ENCODE measurements at places on chromosomes 3 and 15. TPM values are rescaled to one million over a fixed set of nuclear protein-coding genes. Genes with fewer than 3 reads are reported as not detected.

DNA sequence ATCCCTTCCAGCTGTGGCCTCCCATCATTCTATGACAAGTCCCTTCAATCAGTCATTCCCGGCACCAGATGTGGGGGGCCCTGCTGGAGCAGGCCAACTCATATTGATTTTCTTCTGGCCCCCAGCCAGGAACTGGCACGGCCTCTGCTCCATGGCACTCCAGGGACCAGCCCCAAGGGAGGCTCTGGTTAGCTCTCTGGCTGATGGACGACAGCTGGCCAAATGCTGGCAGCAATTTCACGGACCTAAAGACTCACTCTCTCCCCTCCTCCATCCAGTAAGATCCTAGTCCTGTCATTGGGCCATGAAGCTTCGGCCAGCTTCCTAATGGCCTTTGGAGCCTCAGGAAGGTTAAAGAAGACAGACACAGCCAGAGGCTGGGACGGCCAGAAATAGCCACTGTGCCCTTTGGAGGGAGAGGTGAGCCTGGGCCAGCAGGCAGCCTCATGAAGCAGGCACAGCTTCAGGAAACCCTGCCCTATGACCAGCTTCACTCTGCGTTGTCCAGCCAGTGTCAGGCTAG lies 131.0 kb downstream of the MEX3B start:
- DNase-seq, result peak; percentile 13

Gene C3orf62
- total RNA-seq, result 0.16 TPM

DNA sequence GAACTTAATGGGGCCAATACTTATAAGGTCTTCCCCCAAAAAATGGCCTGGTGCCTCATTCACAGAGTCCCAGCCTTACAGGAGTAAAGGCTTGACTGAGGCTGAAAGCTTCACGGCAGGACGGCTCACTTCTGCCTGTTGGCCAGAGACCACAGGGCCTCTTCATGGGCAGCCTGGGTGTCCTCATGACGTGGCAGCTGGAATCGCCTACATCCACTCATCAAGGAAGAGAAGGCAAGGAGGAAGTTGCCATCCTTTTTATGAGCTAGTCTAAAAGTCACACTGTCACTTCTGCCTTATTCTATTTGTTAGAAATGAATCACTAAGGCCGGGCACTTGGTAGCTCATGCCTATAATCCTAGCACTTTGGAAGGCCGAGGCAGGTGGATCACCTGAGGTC lies 89.3 kb upstream of the DGKG start:
- DNase-seq, result no peak

GRCh38 chr3:66620296-66620695 lies 119.5 kb upstream of the LRIG1 start:
- no peak for DNase-seq

GRCh38 chr3:59654123-59654479 lies 604.3 kb upstream of the CFAP20DC start:
- no peak for DNase-seq

- no peak for DNase-seq
Observed at GRCh38 chr3:154766765-154767503, 313.2 kb upstream of the MME start.

GRCh38 chr15:47678040-47678439 lies 39.3 kb upstream of the SEMA6D start:
- no peak for DNase-seq

DNA sequence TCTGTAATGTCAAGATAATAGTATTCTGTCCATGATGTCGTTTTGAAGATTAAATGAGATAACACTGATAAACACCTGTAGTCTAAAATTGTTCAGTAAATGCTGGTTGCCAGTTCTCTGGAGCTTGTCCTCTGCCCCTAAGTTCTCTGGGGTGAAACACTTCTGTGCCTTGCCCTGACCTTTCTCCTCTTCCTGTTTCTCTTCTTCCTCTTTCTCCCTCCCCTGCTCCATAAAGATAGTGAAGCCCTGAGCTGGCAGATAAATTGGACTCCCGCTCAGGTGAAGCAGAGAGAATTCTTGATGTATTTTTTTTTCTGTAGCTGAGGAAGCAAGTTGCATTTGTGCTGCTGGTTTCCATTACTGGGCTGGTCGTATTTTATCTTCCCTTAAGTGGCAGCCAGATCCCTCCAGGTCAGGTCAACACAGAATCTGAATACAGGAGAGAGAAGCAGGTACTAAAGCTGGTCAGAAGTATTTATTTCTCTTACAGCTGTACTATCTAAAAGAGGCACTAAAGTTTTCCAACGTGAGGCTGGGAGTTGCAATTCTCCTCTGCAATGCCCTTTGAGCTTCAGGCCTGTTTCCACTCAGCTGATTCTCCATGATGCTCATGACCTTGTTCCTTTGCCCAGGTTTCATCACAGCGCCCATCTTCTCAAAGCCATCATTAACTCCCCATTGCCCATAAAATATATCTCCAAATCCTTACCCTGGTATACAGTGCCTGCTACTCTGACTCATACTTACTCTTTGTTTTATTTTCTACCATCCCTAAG lies 319.3 kb upstream of the CFAP20DC start:
- DNase-seq, result no peak

Gene FBN1
- 18.1 TPM for total RNA-seq

DNA sequence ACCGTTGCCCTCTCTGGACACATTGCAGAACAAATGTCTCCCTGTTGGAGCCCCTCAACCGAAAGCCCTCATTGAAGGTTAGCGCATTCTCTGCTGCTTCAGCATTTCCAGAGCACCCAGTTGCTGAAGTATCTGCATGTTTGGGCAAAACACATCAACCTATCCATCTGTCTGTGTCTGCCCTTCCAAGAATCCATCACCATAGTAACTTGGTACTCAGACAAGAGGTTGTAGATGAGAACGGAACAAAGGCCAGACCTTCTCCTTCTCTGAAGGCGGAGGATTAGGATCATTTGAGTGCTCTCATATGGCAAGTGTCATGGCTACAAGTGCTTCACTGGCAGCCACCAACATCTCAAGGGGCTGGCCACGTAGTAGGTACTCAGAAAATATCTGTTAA lies 23.1 kb upstream of the RHO start:
- DNase-seq, result no peak

DNA sequence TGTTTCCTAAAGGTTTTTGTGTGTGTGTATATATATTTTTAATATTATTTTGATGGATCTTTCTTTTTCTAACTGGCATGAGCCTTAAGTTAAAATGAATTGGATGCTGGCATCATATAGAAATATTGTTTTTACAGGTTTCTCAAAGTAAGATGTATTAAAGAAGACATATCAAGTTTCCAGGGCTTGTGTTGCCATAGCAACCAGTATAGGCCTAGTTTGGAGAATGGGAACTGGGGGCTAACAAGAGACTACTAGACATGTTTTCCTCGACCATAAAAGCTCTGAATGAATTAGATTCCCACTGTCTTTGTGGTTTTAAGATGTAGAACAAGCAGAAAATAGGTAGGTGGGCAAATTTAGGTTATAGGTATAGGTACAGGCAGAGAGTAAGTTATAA lies 771.4 kb downstream of the TUSC7 start:
- no peak for DNase-seq

Gene SAMMSON
- total RNA-seq, result not detected

DNA sequence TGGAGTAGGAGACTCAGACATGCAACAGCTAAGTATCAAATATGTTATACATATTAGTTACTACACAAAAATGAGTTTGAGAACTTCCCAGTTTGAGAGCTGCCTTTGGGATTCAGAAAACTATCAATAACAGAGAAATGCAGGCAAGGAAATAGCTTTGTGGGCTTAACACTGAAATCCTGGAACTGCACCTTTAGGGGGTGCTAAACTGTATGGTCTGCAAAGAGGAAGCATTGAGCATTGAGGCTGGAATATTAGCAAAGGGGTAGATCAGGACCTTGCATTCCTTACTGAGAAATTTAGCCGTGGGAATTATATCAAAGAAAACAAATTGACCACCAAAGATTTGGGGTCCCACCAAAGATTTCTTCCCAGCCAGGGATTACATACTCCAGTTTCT lies 580.0 kb downstream of the ZNF385D start:
- no peak for DNase-seq

Gene GOLGA8N
- total RNA-seq, result 0.45 TPM

Gene EFCAB12
- 0.06 TPM for total RNA-seq

DNA sequence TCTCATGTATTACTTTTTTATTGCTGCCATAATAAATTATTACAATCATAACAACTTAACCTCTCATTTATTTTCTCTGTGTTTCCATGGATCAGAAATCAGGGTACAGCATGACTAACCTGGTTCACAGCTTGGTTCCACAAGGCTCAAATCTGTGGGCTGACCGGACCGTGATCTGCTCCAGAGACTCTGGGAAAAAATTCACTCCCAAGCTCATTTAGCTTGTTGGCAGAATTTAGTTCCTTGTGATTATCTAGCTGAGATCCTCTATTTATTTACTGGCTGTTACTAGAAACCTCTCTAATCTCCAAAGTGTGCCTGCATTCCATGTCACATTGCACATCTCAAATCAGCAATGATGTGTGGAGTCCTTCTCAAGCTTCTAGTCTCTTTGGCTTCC lies 386.6 kb downstream of the DIPK2A start:
- no peak for DNase-seq

Gene ACTRT3
- not detected for total RNA-seq

DNA sequence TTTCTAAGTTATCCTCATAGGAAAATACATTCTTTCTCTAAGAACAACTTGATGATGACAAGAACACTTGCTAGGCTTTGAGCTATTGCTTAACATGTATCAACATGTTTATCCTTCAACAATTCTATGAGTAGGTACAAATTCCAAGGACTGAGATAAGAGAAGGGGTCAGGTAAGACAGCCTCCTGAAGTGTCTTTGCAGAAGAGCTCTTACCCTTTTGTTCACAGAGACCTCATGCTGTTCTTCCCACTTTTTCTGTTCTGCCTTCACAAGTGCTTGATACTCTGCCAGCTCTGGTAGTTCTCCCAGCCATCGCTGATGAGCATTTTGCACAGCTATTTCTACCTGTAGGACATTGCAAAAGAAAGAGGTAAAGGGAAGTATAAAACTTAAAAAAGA lies 50.9 kb downstream of the CEP152 start:
- no peak for DNase-seq

Gene CHDH
- total RNA-seq, result 0.02 TPM

DNA sequence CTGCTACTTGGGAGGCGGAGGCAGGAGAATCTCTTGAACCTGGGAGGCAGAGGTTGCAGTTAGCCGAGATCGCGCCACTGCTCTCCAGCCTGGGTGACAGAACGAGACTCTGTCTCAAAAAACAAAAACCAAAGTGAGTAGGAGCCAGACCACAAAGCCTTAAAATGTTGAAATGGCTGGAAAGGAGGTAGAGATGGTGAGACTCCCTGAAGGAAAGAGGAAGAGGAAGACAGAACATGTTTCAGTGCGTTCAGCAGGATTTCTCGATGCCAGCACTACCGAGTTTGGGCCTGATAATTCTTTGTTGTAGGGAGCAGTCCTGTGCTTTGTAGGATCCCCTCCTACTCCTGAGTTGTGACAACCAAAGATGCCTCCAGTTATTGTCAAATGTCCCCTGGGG lies 189.9 kb downstream of the AKAP13 start:
- no peak for DNase-seq

Gene MYEF2
- 2.7 TPM for total RNA-seq

DNA sequence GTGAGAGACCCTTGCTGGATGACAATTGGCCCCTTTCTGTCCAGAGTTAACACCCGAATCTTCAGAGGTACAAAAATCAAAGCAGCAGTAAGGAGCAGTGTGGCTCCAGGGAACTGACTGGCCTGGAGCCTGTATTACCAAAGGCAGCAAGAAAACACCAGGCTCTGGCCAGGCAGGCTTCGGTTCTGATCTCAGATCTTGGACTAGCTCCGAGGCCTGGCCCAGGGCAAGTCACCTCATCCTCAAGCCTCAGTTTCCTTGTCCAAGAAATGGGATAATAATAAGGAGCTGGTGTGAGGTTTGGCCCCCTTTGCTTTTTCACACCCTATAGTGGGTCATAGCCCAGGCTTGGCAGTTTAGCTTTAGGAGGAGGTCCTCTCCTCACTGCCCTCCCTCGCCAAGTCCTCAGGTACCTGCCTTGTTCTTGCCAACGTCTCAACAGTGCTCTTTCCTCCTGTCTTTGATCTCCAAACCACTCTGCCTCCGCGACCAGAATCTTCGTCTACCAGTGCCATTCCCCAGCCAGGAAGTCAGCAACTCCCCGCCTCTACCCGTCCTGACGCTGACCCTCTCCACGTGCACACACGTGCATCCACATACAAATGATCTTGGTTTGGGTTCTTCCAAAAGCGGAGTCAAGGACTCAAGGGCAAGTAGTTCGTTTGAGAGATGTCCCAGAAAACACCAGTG lies 82.6 kb upstream of the TLE3 start:
- DNase-seq, result no peak

GRCh38 chr15:90685591-90686434 lies 31.3 kb upstream of the BLM start:
- DNase-seq, result no peak

Gene CP
- total RNA-seq, result 2.6 TPM

All from H4 (cell line).